ENCODE measurements at places on chromosomes 1 and 21. TPM values are rescaled to one million over a fixed set of nuclear protein-coding genes. Genes with fewer than 3 reads are reported as not detected.

DNA sequence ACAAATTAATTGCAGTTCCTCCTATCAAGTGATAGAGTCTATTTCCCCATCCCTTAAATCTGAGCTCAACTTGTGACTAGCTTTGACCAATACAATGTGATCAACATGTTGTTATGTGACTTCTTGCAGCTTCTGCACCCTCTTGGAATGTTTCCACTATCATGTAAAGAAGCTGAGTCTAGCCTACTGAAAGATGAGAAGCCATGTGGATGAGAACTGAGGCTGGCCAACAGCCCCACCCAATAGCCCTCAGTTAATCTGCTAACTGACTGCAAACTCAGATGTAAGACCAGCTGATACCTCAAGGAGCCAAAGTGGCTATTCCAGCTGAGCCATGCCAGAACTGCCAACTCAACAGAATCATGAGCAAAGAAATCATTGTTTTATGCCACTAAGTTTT lies 44.0 kb downstream of the LYST start:
- no peak for DNase-seq
- H3K36me3 ChIP-seq, result peaks cover 47% of the 10 kb centered on the region
- no peak overlapping the region for H3K27ac ChIP-seq
- no peak overlapping the region for H3K4me3 ChIP-seq
- H3K4me1 ChIP-seq, result peaks cover 6% of the 10 kb centered on the region

DNA sequence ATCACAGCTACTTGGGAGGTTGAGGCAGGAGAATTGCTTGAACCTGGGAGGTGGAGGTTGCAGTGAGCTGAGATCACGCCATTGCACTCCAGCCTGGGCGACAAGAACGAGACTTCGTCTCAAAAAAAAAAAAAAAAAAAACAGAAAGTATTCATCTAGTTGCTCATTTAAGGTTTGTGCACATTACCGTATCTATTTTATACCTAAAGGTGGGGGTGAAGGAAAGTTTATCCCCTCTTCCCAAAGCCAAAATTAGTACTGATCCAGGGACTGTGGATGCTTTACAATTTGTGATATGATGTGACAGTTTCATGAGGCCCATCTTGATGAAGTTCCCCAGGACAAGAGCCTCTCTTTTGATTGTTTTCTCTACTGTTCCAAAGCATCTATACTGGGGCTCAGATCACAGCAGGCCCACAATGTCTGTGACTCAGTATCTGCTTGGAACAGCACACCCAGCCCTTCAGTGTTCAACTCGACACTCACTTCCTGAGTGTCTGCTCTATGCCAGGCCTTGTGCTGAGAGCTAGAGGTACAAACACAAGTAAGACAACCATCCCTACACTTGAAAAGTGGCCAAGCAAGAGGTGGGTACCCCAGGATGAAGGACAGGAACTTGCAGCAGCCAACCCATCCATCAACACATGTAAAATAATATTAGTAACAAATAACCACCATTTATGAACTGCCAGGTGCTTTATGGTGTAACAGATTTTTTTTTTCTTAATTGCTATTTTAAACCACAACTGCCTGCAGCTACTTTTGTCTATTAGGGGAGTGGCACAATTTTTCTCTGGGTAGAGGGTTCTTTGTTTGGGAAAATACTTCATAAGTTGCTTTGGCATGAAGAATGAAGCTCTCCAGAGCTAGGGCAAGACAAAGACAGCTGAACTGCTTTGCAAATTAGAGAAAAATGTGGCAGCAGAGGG lies 29.0 kb upstream of the KHDRBS1 start:
- H3K27me3 ChIP-seq, result no peaks in the 10 kb centered on the region
- peak overlapping the region; percentile 49 for H3K4me3 ChIP-seq
- no peaks in the 10 kb centered on the region for H3K36me3 ChIP-seq
- peak overlapping the region; percentile 87 for H3K27ac ChIP-seq

The AADACL4 gene
- total RNA-seq, result not detected

GRCh38 chr21:26833011-26833410 lies 12.2 kb downstream of the ADAMTS1 start:
- H3K27ac ChIP-seq, result no peak overlapping the region
- no peak for DNase-seq
- H3K27me3 ChIP-seq, result peaks cover 2% of the 10 kb centered on the region
- peaks cover 8% of the 10 kb centered on the region for H3K36me3 ChIP-seq
- peaks cover 41% of the 10 kb centered on the region for H3K4me1 ChIP-seq

The AJAP1 gene
- not detected for total RNA-seq
